ENCODE measurements at places on chromosomes 2 and 18.

DNA sequence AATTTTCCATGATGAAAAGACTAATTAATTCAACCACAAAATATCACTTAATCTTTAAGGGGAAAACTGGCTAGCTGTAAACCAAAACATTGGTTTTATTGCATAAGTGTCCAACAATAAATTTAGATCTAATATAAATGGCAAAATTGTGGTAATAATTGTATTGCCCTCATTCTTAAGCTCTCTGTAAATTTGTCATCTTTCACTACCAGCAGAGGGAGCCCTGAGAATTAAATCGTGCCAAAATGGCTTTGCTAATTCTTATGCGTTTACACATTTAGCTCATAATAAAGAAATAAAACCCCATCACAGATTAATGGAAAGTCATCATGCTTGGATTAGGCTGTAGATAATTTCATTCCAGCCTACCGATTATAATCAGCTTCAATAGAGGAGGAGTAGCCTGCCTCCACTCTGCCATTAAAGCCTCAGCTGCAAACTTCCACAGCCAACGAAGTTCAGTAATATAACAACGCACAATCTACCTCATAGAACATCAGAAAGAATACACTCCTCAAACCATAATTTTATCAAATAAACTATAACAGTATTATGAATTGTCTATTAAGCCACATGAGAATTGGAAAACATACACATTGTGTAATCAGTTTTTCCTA is 70.0 kb upstream of the ATP5MC3 start:
- DNase-seq: no peak

- no peak for DNase-seq
Measured at GRCh38 chr18:73945130-73945792, 202.4 kb downstream of the FBXO15 start.

DNA sequence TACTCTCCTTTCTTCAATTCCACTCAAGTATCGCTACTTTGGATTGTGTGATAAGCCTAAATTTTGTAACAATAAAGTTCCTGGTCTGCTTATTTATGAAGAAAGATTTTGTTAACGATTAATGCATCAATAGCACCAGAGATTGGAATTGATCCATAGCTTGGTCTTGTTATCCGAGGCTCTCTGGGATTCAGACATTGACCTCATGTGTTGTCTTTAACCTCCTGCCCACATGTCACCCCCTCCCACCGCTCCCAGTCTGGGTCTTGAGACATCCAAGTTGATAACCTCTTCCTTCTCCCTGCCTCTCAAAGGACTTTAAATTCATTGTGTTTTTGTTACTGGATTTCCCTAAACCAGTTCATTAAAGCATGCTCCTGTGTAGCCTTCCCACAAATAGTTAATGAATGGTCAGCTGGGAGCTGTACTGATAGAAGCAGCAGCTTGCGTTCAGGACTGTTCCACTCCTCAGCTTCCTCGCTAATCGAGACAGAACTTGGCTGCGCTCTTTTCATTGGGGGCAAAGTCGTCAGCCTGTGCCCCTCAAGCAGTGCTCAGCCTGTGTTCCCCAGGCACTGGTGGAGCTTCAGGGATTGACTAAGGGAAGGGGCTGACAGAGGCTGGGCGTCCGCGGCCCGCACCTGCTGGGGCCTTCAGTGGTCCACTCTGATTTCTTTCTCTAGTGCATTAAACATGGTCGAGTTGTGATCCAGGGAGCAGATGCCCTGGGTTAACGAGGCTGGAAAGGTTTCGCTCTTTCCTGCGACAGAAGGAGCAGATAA is 18.9 kb downstream of the ASB1 start:
- no peak for DNase-seq

DNA sequence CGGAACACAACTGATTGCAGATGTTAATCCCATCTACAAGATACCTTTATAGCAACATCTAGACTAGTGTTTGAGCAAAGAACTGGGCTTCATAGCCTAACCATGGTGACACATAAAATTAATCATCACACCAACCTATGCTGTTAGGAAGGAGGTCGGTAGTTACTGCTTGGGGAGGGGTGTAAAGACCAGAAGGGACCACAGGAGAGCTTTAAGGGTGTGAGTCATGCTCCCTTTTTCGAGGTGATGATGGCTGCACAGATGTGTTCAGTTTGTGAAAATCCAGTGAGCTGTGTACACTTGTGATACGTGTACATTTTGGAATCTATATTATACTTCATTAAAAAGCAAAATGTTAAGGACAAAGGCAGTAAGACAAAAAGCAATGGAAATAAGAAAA is 4.6 kb upstream of the SEH1L start:
- no peak for DNase-seq

DNA sequence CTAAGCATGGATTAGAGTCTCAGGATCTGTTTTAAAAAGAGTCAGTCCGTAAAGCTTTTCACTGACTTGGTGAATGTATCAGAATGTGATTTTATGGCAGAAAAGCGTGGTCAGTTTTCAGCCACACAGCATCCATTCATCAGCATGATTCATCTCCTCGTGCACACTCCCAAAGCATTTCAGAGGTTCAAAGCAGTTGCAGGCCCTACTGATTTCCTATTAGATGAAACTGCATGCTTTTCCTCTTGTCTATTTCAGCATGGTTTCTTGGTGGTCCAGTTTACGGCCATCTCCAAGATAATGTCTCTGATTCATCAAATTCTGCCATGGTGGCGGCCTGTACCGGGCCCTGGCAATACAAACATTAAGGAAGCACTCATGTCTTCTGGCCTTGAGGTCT is 4.8 kb upstream of the PARD6G start:
- no peak for DNase-seq

GRCh38 chr2:99066075-99066958 is 75.2 kb upstream of the C2orf15 start:
- DNase-seq: no peak

DNA sequence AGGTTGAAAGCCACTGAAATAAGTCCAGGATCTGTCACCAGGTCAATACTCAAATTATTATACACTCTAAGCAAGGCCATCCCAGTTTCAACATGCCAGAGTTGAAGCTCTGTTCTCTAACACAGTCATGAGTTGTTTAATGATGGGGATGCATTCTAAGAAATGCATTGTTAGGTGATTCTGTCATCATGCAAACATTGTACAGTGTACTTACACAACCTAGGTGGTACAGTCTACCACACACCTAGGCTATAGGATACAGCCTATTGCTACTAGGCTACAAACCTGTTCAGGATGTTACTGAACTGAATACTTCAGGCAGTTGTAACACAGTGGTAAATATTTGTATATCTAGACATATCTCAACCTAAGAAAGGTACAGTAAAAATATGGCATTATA is 162.2 kb downstream of the BAZ2B start:
- no peak for DNase-seq

DNA sequence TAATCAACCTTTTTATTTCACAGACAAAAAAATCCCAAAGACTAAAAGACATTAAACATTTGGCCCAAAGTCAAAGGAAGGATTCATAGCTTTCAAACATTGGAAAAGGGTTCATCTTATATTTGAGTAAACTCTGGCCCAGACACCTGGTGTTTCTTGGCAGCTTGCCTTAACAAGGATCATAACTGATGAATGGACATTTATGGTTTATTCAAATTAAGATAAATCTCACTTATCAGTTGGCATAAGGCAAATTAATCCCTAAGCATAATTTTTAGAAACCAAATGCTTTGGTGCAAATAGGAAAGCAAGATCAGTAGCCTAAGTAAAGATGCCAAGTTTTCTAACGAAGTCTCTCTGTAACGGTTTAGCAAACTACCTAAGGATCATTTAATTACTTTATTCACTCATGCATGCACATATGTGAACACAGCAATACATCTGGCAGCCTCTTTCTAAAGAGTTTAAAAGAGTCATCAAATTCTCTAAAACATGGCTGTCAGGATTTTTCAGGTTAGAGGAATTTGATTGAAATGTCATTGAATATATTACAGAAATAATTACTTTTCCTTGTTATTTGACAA is 323.4 kb upstream of the RBMS1 start:
- no peak for DNase-seq

GRCh38 chr2:240895656-240896388 is at the start of gene MAB21L4:
Gene MAB21L4 (minus strand): TSS chr2:240896156. CDS start chr2:240895997, 159 bp downstream.
- no peak for DNase-seq

DNA sequence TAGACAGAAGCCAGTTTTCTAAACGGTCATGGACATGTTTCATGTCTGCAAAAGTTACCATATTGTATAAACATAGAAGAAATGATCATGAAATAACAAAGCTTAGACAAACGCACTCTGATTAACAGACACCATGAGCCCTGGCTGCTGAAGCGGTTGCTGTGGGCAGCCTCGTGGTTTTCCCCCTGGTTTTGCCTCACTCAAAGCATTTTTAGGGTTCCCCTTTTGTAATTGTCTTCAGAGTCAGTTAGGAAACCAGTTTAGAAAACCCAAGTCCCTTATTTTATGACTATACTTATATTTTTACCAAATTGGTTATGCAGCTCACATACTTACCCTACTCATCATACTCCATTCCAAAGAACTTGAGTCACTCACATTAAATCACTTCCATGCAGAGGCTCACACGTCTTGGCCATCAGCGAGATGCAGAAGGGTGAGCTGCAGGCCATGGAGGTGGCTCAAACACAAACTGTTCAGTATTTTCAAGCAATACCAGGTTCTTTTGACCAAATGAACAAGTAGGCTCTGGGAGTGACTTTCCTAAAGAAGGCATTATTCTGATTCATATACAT is 105.6 kb upstream of the SALL3 start:
- DNase-seq: no peak

- DNase-seq: no peak
Measured at GRCh38 chr18:54696616-54697293, 105.7 kb downstream of the DYNAP start.

All from stimulated activated CD8-positive, alpha-beta memory T cell treated with anti-CD3 and anti-CD28 coated beads, Interleukin-2, amount 100 ng/mL, for 48 hours (primary cell).